ENCODE measurements at places on chromosomes 2 and 18.

DNA sequence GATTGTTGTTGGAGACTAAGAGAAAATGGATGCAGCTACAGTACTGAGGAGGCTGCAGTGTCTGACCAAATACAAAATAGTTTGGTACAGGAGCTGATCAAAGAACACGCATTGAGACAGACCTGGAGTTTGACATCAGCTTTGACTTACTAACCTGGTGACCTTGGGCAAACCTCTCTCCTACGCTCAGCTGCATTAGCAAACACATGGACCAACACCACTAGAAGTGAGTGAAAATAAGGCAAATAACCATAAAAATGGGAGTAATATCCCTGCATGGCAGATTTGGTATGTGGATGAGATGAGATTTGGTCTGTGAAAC, 126.5 kb downstream of the LPIN1 start:
- DNase-seq, result no peak

- no peak for DNase-seq
Measured at GRCh38 chr2:63044362-63045327, 6.0 kb upstream of the OTX1 start.

GRCh38 chr2:122055521-122055931, 300.1 kb downstream of the TSN start:
- no peak for DNase-seq

- no peak for DNase-seq
Measured at GRCh38 chr2:69132960-69133590, 120.1 kb downstream of the ANTXR1 start.

- no peak for DNase-seq
Measured at GRCh38 chr2:181786371-181787228, 104.9 kb upstream of the ITPRID2 start.

DNA sequence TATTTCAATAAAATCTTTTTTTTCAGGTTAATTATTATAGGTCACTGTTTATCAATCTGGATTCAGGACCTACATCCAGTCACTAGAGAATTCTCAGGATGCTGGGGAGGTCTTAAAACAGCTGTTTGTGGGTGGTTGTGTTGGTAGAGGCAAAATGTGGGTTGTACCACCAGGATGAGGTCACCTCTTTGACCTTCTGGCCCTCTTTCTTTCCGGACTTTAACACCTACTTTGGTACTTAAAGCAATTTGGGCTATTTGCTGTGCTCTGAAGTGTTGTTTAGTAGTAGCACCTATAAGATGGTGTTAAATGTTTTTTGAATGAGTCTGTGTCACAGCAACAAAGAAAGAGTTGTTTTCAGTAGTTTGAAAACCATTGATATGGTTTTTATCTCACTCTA, 14.6 kb downstream of the EML4 start:
- DNase-seq, result no peak

DNA sequence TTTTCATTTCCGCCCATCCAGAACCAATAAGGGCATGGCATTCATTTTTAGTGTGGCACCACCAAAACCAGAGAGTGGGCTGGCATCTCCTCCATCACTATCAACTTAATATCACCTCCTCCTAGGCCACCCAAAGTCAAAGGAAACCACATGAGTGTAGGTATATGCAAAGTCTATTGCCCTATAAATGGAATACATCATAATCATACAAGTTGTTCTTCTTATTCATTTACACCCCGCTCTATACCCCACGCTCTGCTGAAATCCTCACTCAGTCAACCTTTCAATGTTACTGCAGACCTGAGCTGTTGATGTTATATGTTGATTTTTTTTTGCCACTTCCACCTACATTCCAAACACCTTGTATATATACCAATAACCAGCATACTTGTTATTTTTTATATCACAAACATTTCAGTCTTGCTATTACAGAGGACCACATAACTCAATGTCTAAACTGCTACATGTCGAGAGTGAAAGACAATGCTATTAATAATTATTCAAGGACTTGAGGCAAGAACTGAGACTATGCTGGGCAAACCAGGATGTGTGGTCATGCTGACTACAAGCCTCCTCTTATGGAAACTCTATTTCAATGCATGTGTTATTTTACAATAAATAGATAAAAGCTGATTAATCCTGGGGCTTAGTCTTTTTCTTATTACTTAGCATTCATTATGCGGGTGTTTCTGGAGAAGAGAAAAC, 466.5 kb upstream of the ID2 start:
- no peak for DNase-seq

DNA sequence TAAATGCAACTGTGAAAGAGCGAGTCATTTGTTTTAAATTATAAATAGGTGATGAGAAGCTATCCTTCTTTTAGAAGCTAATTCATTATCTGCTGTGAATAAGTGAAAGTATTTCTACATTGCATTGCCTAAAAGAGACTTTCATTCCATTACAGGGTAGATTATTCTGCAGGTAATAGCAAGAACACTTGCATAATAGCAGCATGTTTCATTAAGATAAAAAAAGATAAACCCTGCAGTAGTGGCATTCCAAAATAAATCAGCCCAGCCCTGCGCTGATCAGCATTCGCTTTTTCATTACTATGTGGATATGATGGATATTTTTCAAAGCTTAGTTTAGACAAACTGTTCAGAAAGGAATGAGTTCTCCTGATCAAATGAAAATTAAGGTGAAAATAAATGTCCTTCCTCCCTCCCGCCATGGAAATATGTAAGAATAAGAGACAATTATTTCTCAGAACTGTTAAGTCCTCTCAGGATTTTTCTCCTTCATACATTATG, 72.8 kb downstream of the DSC3 start:
- DNase-seq, result no peak

DNA sequence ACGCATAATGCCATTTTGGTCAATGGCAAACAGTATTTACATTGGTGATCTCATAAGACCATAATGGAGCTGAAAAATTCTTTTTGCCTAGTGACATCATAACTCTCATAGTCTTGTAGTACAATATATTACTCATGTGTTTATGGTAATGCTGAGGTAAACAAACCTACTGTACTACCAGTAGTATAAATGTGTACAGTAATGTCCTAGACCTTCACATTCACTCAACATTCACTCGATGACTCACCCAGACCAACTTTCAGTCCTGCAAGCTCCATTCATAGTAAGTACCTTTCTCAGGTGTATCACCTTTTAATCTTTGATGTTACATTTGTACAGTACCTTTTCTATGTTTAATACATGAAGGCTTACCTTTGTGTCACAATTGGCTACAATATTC, 558.2 kb upstream of the PIK3C3 start:
- DNase-seq, result no peak

GRCh38 chr18:59272221-59272888, 899 bp downstream of the RAX start:
- no peak for DNase-seq

DNA sequence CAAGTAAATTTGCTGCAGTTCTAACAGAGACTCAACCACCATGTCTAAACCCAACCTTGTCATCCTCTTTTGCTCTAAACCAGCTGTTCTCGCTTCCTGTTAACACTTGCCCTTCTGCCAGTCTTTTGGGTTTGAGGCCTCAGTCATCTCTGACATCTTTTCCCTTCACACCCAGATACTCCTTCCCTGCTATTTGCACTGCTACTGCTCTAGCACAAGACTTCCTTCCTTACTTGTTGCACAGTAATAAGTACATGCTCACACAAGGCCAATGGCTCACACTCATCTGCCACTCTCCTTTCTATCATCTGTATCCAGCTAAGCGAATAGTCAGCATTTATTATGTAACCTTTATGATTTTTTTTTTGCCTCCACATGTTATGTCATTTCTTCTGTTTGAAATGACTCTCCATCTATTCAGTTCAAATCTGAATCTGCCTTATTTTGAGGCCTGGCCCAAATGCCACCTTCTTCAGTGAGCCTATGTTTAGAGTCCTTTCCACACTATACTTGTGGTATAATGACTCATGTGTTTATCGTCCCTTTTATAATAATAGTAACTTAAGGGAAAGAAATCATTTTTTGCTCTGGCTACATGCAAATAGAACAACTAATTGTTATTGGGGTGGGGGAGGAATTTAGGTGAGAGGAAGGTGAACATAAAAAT, 22.5 kb upstream of the CDKL4 start:
- DNase-seq, result no peak

DNA sequence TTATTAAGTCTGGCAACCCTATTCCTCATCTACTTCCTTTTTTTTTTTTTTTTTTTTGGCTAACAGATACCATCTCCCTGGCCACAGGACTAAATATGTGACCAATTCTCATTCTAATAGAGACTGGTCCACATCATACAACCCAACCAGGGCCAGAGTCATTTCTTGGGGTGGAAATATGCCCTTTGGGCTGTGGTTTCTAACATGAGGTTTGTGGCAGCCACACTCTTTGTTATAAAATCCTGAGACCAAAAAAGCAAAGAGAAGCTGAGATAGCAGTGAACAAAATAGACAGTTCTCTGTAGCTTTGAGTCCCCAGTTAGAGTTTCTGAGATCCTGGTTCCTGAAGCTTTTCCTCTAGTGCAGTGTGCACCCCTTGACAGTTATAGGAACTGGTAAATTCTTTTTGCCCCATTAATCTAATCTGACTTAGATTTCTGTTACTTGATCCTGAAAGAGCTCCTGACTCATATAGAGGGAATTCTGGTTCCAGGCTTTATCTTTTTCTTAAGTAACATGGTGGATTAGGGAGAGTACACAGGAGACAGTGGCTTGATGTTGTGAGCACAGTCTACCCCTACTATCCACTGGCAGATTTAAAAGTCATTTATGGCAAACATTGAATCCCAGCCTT, 86.8 kb downstream of the MAIP1 start:
- DNase-seq, result no peak

- no peak for DNase-seq
Measured at GRCh38 chr2:143574069-143574468, 444.9 kb downstream of the ARHGAP15 start.

DNA sequence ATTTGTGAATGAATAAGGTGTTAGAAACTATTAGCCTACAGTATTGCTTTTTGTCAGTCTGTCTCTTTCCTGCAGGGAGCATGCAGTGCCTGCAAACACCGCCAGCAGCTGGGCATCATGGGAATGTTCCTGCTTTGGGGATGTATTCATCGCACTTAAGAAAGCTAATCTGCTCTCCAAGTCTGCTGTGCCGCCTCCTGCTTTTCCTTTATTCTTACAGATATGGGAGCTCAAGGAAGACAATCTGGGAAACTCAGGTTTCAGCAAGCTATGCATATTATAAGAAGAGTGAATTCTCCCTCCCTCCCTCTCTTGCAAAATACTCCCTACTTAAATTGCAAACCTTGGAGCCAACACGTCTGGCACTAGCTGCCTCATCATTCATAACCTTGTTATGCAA, 479.2 kb upstream of the ACVR2A start:
- no peak for DNase-seq

DNA sequence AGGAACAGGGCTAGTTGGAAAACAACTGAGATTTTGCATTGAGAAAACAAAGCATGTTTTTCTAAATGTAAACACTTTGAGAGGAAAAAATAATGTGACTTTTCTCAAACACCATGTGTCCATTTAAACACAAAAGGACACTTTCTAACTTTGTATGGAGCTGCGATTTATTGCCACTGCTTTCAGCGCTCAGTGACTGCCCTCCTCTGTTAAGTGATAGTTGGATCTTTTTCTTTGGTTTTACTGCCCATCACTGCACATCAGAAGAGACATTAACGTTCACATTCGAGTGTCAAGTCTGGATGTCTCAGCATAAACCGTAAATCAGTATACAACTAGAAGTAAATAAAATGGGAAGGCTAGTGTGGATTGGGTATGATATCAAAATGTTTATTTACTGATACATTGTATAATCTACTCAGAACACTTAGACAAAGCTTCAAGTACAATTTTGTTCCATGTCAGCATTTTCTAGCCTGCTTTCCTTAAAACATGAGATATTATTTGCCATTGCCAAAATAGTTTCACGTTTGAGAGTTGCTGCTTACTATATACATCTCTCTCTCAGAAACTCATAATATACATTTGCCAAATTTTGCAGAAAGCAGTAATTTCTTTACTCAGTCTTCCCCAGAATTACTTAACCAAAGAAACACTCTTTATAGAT, 237.6 kb downstream of the IKZF2 start:
- no peak for DNase-seq

DNA sequence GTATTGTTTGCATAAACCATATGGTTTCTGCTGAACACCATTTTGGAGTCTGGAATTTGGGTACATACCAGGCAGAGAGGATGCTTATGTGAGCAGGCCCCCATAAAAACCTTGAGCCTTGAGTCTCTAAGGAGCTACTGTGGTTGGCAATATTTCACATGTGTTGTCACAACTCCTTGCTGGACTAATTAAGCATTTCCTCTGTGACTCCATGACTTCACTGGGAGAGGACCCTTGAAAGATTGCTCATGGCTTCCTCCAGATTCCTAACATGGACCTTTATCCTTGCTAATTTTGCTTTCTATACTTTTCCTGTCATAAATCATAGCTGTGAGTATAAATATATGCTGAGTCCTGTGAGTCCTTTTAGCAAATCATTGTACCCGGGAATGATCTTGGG, 7.6 kb upstream of the COQ10B start:
- no peak for DNase-seq

DNA sequence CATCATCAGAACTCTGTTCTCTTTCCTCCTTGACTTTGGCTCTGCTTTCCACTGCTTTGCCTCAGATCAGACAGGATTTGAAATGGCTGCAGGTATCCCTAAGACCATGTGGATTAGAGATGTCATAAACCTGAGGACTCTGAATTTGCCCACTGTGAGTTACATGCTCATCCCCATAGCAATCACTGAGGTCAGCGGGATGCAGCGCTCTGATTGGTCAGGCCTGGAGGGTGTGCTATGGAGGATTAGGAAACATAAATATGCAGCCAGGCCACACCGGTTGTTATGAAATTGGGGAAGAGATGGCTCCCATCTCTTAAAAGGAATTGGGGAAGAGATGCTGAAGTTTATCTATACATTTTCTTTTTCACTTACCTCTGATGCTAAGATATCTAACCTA, 73.7 kb upstream of the DNAJC10 start:
- no peak for DNase-seq

DNA sequence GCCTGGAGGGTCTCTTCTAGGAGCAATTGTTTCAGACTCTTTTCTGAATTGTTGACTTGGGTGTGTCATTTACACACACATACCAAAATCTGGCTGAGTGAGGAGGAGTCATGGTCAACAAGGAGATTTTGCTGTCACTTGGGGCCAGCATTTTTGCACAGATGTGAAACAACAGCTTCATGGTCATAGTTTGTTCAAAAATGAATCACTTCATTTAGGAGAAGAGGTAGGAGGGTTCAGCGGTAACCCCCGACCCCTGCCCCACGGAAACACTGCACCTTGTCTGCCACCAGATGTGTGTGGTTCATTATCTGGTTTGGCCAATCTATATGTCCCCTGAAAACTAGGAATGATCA, 42.2 kb downstream of the LBH start:
- DNase-seq, result no peak

DNA sequence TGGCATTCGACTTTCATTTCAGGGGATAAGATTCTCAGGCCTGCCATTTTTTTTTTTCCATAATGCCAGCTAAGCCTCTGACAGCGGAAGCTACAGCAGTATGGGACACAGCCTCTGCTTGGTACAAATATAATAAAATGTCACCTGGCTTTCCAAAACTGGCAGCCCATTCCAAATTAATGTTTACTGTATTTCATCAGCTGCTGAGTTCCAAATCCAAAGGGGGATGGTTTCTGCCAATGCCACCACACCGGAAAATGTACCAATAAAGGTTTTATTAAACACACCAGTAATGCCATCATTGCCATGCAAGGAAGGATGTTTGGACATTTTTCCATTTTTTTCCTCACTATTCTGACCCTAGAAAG, 275.8 kb upstream of the CCDC68 start:
- no peak for DNase-seq
